ENCODE measurements at places on chromosomes 11 and 22.

DNA sequence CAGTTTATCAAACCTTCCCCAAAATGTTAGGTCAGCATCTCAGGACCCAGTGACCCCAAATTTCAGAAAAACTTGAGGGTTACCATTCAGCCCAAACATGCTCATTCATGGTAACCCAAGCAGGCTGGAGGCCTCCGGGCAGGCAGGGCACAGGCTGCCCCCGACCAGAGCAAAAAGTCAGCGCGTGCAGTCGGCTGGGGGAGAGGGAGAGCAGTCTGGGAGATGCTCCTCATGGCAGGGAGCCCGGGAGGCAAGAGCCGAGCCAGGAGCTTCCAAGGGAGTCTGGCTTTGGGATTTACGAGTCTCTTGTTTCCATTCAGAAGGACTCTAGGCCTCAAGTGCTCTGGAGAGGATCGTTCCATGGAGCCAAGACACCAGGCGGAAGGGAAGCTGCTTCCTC is 45.7 kb downstream of the RPUSD4 start:
- DNase-seq: no peak

DNA sequence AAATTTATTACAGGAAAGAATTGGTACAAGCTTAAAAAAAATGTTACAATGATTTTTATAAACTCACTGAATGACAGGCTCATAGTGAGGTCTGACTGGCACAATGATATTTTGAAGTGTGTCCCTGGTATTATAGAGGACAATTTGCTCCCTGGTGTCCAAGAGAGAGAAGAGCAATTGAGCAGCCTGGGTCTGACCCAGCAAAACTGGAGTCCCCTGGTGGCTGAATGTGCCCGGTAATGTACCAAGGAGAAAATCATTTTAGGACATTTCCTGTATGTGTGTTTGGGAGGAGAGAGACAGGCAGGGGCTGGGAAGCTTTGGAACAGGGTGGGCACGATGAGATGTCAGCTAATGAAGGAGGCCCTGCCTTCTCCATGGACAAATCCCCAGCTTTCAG is 125.3 kb downstream of the APOL5 start:
- DNase-seq: peak; percentile 32

GRCh38 chr11:117579161-117579560 is 217.9 kb downstream of the DSCAML1 start:
- no peak for DNase-seq

- DNase-seq: no peak
Measured at GRCh38 chr11:47571895-47572294, 6.5 kb downstream of the PTPMT1 start.

GRCh38 chr11:128494418-128495332 is 92.7 kb downstream of the ETS1 start:
- DNase-seq: no peak

GRCh38 chr11:47552056-47552565 is 821 bp downstream of the CELF1 start:
- peak; percentile 58 for DNase-seq

GRCh38 chr11:122210367-122210997 is 94.5 kb upstream of the BLID start:
- DNase-seq: peak; percentile 28

DNA sequence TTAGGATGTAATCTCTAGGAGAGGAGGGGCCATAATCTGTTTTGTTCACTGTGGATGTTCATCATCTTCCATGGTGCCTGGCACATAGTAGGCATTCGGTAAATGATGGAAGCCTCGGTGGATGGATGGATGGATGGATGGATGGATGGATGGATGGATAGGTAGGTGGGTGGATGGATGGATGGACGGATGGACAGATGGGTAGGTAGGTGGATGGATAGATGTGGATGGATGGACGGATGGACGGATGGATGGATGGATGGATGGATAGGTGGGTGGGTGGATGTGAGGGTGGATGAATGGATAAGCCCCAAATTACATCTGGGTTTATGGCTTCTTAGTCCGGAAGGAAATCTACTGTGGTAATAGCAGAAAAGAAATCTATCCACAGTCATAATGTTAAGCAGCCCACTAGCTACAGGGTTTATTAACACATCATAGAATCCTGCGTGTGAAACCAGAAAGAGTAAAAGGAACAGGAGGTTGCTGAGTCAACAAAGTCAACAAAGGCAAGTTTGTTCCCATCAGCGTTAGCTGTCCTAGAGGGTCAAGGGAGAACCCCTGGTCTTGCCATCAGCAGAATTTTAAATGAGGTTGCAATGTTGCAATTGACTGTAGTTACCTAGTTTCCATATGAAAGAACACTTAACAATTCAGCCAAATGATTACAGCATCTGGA is 82.8 kb downstream of the C11orf91 start:
- DNase-seq: no peak

DNA sequence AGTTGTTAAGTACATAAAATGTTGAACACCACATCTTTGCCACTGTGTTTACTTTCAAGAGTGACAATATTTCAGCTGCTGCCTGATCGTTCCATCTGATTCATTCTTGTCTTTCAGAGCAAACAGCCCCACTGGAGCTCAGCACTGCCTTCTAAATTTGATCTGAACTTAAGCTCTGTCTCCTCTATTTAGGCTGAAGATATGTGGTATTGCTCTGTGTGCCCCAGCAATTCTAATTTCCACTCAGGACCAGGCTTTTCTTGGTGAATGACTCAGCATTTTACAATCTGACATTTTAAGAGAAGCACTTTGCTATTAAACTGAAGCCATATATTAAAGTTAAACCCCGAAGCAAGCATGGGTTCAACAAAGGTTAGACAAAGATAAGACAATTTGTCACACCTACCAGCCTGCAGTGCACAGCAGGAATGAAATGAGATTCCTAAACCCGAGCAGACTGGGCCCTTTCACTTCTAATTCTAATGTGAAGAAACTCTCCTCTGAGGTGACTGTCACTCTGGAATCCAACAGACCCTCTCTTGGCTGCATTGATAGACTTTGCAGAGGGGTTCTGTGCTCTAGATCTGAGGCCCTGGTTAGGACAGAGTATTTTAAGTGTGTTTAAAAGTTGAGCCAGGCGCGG is 41.7 kb upstream of the PLET1 start:
- no peak for DNase-seq

DNA sequence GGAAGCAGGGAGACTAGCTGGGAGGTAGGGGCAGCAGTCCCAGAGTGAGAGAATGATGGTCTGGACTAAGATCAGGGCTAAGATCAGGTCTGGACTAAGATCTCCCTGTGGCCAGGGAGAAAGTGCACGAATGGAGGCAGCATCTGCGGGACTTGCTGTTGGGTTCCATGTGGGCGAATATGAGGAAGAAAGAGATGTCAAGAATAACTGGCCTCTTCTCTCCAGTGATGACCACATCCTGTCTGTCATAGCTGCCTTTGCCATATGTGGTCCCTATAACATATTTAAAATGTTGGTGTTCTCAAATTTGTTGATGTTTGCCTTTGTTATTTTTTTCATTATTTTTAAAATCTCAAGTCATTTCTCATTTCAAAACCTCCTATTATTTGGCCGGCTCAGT is 27.4 kb upstream of the CXCR5 start:
- no peak for DNase-seq

DNA sequence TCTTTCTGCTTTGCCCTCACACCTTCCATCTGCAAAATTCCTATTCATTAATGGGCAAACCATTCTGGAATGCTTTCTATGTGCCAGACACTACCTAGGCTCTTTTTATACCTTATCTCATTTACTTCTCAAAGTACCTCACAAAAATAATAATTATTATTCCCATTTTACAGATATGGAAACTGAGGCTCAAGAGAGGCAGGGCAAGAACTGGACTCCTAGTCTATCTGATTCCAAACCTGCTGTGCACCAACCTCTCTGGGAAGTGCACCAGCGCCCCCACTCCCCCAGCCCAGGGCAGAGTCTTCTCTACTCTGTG is 826 bp upstream of the DGAT2 start:
- DNase-seq: no peak

DNA sequence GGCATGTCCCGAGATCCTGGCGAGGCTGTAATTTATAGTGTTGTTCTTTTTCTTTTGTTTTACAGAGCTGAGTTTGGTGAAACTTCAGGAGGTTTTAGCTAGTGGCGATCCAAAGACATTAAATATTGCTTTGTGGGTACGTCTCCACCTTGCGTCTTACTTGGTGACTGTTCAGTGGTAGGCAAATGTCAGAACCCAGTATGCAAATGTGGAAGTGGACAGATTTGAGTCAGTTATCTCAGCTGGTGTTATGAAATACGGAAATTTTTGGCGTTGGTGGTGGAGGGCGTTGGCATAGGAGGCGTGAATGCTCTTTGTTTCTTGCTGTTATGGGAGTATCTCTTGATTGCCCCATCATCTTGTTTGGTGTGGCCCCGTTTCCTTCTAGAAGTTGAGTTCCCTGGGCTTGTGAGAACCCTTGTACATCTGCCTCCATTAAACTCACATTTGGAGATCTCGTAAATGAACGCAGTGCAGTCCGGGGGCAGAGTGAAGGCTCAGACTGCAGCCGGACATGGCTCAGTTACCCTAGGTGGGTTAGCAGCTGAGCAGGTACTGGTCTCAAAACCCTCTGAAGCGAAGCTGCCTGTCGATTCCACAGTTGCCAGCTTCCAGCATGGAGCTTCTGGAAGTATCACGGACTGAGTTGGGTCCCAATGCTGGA is 39.9 kb downstream of the PTPRJ start:
- DNase-seq: no peak

DNA sequence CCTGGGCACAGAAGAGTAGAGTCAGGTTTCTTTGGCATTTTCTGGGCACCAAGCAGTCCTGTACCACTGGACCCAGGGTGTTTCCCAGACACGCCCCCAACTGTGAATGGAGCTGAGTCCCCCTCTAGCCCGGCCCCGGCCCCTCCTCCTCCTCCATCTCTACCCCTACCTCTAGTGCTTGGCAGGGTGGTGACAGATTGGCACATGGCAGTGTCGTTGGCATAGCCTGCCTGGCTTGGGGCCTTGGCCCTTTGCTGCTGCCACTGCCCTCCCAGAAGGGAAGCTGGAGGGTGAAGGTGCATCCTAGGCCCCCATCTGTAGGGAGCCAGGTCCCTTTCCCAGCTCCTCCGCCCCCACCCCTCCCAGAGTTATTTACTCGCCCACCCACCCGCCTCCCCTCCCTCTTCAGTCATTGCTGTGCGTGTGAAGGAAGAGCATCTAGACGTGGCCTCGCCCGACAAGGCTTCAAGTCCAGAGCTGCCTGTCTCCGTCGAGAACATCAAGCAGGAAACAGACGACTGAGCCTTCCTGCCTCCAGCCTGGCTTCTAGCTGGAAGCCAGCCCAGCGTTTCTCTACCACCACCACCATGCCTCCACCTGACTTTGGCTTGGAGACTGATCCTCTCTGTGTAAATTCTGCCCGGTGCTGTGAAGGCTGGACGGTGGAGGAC is 10.9 kb downstream of the CHADL start:
- no peak for DNase-seq

DNA sequence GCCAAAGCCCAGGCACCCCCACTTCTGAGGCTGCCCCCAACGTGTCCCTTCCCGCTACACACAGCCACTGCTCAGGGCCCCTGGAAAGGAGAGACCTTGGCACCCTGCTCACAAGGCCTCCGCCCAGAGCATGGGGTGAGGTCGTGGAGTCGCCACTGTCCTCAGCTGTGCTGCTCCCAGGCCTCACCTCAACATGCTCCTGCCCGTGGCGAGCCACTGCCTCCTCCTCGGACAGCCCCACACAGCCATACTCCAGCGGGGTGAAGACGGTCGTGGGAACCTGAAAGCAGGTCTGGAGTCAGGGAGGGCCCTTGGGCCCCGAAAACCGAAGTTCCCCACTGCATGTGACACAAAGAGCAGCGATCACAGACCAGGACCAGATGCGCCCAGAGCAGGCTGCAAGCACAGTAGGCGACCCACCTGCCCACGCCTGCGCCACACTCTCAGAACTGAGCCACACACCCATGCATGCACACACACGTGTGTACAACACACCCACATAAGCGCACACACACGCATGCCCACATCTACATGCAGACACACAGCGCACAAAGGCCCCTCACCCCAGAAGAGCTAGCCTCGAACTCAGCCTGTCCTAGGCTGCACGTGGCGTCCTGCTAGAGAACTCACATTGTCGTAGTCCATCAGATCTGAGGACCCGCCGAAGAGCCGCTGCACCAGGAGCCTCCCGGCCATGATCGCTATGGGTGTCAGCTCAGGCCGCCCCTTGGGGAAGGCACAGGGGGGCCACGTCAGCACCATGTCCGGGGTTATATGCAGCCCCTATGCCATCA is 25.5 kb upstream of the GNB1L start:
- DNase-seq: no peak

DNA sequence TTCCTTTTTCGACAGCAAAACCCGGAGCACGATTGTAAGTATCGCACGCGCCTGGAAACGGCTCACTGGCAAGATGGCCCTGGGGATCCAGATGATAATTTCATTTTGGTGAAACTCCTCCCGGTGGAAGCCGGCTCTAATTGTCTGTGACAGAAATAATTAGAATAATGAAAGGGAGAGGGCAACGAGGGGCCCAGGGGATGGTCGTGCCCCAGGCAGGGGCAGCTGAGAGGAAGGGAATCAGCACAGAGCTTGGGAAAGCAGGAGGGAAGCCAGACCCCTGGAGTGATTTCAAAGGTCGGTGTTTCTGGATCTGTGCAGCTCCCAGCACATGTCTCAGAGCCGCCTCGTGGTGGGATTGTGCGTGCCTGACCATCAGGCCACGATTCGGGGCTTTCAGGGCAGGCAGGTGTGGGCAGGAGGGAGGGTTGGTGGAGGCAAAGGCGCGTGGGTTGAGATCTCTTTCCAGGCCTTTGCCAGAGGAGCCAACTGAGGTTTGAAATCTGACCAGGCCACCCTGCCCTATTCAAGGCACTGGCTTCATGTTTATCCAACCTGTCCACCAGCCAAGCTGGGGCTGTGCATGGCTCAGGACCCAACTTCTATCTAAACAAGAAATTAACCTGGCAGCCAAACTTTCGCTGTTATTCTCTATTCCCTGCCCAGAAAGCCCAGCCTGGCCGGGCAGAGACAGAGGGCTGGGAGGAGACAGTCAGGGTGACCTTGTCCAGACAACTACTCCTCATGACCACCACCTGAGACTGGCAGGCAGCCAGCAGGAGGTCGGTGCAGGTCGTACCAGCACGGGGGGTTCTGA is 27.8 kb downstream of the ANO1 start:
- no peak for DNase-seq

- no peak for DNase-seq
Measured at GRCh38 chr11:119798656-119799055, 69.7 kb upstream of the NECTIN1 start.

GRCh38 chr22:36324414-36324813 is 63.4 kb downstream of the MYH9 start:
- no peak for DNase-seq

DNA sequence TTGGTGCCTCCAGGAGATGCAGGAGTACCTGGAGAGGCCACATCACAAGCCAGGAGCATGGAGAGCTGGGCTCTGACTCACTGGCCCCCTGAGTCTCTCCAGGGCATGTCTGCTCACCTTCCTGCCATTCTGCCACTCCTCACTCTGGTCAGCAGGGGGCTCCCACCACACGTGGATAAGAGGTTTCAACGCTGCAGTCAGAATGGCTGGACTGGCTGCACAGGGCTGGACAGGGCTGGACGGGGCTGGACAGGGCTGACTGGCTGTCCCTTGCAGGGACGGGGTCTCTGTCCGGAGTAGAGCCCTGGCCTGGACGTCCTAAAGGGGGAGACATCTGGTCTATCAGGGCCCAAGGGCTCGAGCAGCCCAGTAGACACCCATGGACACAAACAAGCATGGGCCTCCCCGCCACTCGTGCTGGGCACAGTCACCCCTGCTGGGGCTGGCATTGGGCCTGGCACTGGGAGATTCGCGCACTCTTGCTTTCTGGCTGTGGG is 34.6 kb downstream of the CYTH4 start:
- DNase-seq: peak; percentile 94

GRCh38 chr11:980438-981357 is 55.0 kb downstream of the AP2A2 start:
- no peak for DNase-seq
